Left ventricle myocardium inferior (tissue), 1 donor: ENCODE measurements at places on chromosomes 7 and 10. TPM values are rescaled to one million over a fixed set of nuclear protein-coding genes. Genes with fewer than 3 reads are reported as not detected.

Gene TBXAS1
- total RNA-seq: 3.9 TPM

Gene AUTS2
- 10.5 TPM for total RNA-seq

Gene ACSM6
- total RNA-seq: not detected

Gene ABCA13
- not detected for total RNA-seq

Gene EN2
- 0.11 TPM for total RNA-seq

Gene NACAD
- 3.8 TPM for total RNA-seq

Gene PLCE1
- 11.2 TPM for total RNA-seq

- no peaks in the 10 kb centered on the region for H3K4me1 ChIP-seq
- H3K36me3 ChIP-seq: no peaks in the 10 kb centered on the region
- H3K4me3 ChIP-seq: no peak overlapping the region
These were observed 124.8 kb downstream of the TSPAN12 start for GRCh38 chr7:120733143-120733542.

DNA sequence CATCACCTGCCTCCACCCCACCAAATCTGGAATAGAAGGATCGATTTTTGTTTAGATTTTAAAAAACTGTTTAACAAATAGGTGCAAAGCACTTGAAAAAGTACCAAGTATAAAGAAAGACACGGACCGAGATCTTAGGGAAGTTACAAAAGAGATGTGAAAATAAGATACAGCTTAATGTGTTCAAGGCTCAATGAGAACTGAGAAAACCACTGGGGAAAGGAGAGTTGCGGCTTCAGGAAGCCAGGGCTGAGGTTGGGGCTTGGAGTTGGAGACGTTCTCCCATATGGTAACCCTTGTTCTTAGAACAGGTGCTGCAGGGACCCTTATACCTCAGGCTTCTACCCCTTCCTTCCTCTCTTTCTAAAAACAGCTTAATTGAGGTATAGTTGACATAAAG is 140.2 kb downstream of the FANK1 start:
- H3K27me3 ChIP-seq: no peaks in the 10 kb centered on the region
- DNase-seq: no peak
- peaks cover 4% of the 10 kb centered on the region for H3K4me1 ChIP-seq

GRCh38 chr7:86785641-86786040 is 141.9 kb downstream of the GRM3 start:
- H3K27me3 ChIP-seq: no peaks in the 10 kb centered on the region
- no peaks in the 10 kb centered on the region for H3K36me3 ChIP-seq
- no peak overlapping the region for H3K4me3 ChIP-seq
- DNase-seq: no peak
- H3K4me1 ChIP-seq: no peaks in the 10 kb centered on the region
- no peak overlapping the region for H3K27ac ChIP-seq

DNA sequence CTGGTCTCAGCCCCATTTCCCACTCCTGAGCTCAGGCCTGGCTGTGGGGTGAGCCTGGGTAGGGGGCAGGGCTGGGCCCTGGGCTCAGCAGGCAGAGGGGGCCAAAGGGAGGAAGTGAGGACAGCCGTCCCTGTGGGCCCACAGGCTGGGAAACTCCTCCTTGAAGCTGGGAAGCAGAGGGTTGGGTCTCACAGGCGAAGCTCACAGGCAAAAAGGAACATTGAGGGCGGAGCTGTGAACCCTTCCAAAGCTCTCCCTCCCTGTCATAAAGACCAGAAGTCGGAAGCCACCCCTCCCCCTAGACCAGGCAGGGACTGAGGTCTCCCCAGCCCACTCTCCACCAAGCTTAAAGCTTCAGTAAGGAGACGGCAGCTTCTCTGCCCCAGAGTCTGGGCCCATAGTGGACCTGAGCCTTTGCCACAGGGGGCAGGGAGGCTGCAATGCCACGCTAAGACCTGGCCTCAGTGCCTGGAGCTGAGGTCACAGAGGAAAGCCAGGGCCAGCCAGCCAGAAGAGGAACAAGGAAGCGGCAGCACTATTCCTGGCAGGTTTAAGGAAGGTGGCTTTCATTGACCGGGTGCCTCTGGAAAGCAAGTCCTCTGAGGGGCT is 1.0 kb upstream of the KCP start:
- H3K4me3 ChIP-seq: no peak overlapping the region
- peaks cover 91% of the 10 kb centered on the region for H3K27me3 ChIP-seq
- peak; percentile 40 for DNase-seq
- peaks cover 29% of the 10 kb centered on the region for H3K4me1 ChIP-seq
- no peaks in the 10 kb centered on the region for H3K36me3 ChIP-seq
- peak overlapping the region; percentile 19 for H3K27ac ChIP-seq

GRCh38 chr7:88111140-88111743 is 108.6 kb downstream of the SRI start:
- DNase-seq: no peak
- H3K27me3 ChIP-seq: no peaks in the 10 kb centered on the region
- H3K4me3 ChIP-seq: no peak overlapping the region
- no peaks in the 10 kb centered on the region for H3K36me3 ChIP-seq
- H3K4me1 ChIP-seq: peaks cover 23% of the 10 kb centered on the region

DNA sequence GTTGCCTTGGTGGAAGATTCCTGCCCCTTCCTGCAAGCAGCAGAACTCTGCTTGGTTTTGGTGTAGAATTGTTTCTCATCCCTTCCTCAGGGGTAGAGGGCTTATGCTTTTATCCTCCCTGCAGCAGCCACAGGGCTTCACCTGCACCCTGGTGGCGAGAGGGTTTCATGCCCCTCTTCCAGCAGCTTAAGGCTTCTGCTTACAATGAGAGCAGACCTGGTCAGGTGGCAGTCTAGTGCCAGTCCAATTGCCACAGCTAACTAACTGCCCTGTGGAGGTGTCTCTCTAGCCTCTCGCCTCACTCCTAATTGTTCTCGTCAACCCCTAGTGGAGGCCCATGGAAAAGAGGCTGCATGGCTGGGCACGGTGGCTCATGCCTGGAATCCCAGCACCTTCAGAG is 19.3 kb downstream of the ACBD7 start:
- no peaks in the 10 kb centered on the region for H3K27me3 ChIP-seq
- no peaks in the 10 kb centered on the region for H3K36me3 ChIP-seq
- no peak overlapping the region for H3K4me3 ChIP-seq
- no peaks in the 10 kb centered on the region for H3K4me1 ChIP-seq
- DNase-seq: no peak

DNA sequence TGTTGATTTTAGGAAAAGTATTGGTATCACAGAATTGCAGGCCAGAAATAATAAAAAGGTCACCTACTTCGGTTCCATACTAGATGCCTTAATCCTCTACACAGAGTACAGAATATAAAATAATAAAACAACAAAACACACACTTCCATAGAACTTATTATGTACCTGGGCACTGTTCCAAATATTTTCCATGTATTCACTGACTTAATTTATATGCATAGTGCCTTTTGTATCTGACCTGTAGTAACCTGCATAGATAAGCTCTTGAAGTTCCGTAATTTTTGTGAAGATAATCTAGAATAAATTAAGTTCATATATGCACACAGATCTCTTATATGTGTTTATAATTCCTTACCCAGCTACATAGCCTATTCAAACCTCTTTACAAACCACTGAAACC is 78.3 kb downstream of the RAPGEF5 start:
- H3K36me3 ChIP-seq: no peaks in the 10 kb centered on the region
- H3K4me1 ChIP-seq: no peaks in the 10 kb centered on the region
- no peaks in the 10 kb centered on the region for H3K27me3 ChIP-seq

GRCh38 chr10:97434055-97434454 is 8.1 kb downstream of the PGAM1 start:
- H3K4me1 ChIP-seq: peaks cover 6% of the 10 kb centered on the region
- no peak overlapping the region for H3K4me3 ChIP-seq
- H3K27ac ChIP-seq: no peak overlapping the region
- H3K27me3 ChIP-seq: no peaks in the 10 kb centered on the region

GRCh38 chr7:140005754-140006503 is 56.8 kb downstream of the PARP12 start:
- no peak for DNase-seq
- H3K4me1 ChIP-seq: no peaks in the 10 kb centered on the region
- H3K27me3 ChIP-seq: peaks cover 3% of the 10 kb centered on the region
- H3K36me3 ChIP-seq: no peaks in the 10 kb centered on the region
- no peak overlapping the region for H3K27ac ChIP-seq

GRCh38 chr10:131909929-131910328 is 9.1 kb downstream of the PPP2R2D start:
- H3K36me3 ChIP-seq: peaks cover 19% of the 10 kb centered on the region
- H3K27me3 ChIP-seq: no peaks in the 10 kb centered on the region
- H3K4me1 ChIP-seq: peaks cover 89% of the 10 kb centered on the region
- DNase-seq: no peak

- no peak for DNase-seq
- H3K4me3 ChIP-seq: no peak overlapping the region
- no peaks in the 10 kb centered on the region for H3K36me3 ChIP-seq
- H3K27ac ChIP-seq: no peak overlapping the region
- H3K4me1 ChIP-seq: no peaks in the 10 kb centered on the region
These were observed 126.7 kb upstream of the CALN1 start for GRCh38 chr7:72538856-72539255.

GRCh38 chr7:17404006-17404405 is 105.6 kb downstream of the AHR start:
- no peak for DNase-seq
- no peaks in the 10 kb centered on the region for H3K27me3 ChIP-seq
- H3K4me3 ChIP-seq: no peak overlapping the region

GRCh38 chr7:125412890-125413665 is 483.5 kb upstream of the POT1 start:
- DNase-seq: no peak
- no peaks in the 10 kb centered on the region for H3K4me1 ChIP-seq
- no peak overlapping the region for H3K4me3 ChIP-seq
- no peaks in the 10 kb centered on the region for H3K27me3 ChIP-seq
- no peak overlapping the region for H3K27ac ChIP-seq

- no peak for DNase-seq
- no peak overlapping the region for H3K4me3 ChIP-seq
- no peaks in the 10 kb centered on the region for H3K36me3 ChIP-seq
- H3K27ac ChIP-seq: no peak overlapping the region
- no peaks in the 10 kb centered on the region for H3K27me3 ChIP-seq
These were observed 771.4 kb downstream of the LRMDA start for GRCh38 chr10:76202777-76203176.

- no peaks in the 10 kb centered on the region for H3K27me3 ChIP-seq
- no peak for DNase-seq
- H3K4me1 ChIP-seq: no peaks in the 10 kb centered on the region
- H3K4me3 ChIP-seq: no peak overlapping the region
- no peaks in the 10 kb centered on the region for H3K36me3 ChIP-seq
These were observed 5.5 kb upstream of the MDFIC start for GRCh38 chr7:114916261-114916892.

GRCh38 chr7:57867884-57868701 is 418.1 kb downstream of the ZNF716 start:
- no peak overlapping the region for H3K27ac ChIP-seq
- peaks cover 82% of the 10 kb centered on the region for H3K27me3 ChIP-seq
- no peaks in the 10 kb centered on the region for H3K36me3 ChIP-seq
- peak; percentile 14 for DNase-seq
- H3K4me3 ChIP-seq: peak overlapping the region; percentile 64
- peaks cover 7% of the 10 kb centered on the region for H3K4me1 ChIP-seq

DNA sequence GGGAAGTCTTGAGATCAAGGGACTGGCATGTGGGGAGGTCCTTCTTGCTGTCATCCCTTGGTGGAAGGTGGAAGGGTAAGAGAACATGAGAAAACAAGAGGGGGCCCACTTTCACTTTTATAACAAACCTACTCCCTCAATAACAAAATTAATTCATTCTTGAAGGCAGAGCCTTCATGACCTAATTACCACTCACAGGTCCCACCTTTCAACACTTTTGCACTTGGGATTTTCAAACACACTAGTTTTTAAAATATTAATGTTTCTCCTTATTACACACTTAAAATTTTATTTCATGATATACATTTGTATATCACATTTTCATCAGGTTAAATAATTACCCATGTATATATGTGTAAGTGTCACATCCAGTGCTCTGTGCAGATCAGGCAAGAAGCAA is 2.0 kb downstream of the ST7 start:
- no peaks in the 10 kb centered on the region for H3K27me3 ChIP-seq
- peak overlapping the region; percentile 100 for H3K27ac ChIP-seq
- H3K36me3 ChIP-seq: no peaks in the 10 kb centered on the region
- no peak for DNase-seq

GRCh38 chr7:116560021-116560970 is 35.5 kb downstream of the CAV1 start:
- H3K4me3 ChIP-seq: no peak overlapping the region
- peak; percentile 28 for DNase-seq
- peak overlapping the region; percentile 73 for H3K27ac ChIP-seq
- peaks cover 23% of the 10 kb centered on the region for H3K36me3 ChIP-seq

DNA sequence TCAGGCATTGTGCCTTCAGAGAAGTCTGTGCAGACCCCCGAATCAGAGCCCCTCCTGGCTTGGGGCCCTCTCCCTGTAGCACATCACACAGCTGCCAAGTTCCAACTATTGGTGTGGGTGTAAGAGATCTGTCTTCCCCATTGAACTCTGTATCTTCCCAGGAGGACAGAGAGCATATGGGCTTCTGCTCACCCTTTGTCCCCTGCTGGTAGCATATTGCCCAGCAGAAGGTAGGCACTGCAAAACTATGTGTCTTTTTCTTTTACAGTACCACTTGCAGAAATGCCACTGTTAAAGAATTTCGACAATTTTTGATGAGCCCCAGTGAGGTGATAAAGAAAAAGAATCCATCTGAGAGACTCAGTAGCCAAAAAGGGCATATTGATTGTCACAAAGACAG is 59.6 kb downstream of the NPY start:
- peaks cover 6% of the 10 kb centered on the region for H3K27me3 ChIP-seq
- no peaks in the 10 kb centered on the region for H3K4me1 ChIP-seq

GRCh38 chr7:30285067-30285535 is 704 bp downstream of the ZNRF2 start:
- H3K27me3 ChIP-seq: no peaks in the 10 kb centered on the region
- peak overlapping the region; percentile 87 for H3K4me3 ChIP-seq
- H3K36me3 ChIP-seq: no peaks in the 10 kb centered on the region
